ENCODE measurements at places on chromosomes 2 and 18.
A peak's percentile ranks its signal among the peaks of the same experiment; 100 is the strongest.

- DNase-seq: peak; percentile 66
These were observed 1.5 kb downstream of the EFR3B start for GRCh38 chr2:25043241-25043867.

DNA sequence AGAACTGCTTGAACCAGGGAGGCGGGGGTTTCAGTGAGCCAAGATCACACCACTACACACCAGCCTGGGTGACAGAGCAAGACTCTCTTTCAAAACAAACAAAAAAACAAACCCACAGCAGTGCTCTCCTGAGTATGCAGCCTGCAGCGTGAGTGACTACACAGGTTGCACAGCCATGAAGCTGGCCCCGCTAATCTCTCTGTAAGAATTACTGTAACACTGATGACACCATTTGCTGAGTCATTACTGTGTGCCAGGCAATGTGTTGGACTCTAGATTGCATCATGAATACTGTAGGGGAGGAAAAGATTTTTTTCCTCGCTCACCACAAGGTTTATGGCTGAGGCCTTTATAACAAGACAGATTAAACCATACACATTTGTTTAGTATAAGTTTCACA, 118.6 kb upstream of the ATP8B1 start:
- DNase-seq: peak; percentile 86

GRCh38 chr2:108640731-108641130, 78.6 kb upstream of the RANBP2 start:
- DNase-seq: peak; percentile 65

DNA sequence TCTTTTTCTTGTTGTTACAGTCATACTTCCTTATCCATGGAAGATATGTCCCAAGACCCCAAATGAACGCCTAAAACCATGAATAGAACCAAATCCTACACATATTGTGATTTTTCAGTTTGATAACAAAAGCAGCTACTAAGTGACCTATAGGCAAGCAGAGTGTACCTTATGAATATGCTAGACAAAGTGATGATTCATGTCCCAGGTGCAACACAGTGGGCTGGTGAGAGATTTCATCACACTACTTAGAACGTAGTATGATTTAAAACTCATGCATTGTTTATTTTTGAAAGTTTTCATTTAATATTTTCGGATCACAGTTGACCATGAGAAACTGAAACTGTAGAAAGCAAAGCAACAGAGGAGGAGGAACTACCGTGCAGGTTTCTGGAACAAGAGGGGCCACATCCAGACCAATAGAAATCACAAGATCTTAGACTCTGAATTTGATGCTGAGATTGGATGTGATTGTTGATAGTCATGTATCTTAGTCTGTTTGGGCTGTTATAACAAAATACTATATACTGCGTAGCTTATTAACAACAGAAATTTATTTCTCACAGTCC, 470.8 kb upstream of the VRK2 start:
- DNase-seq: no peak

- no peak for DNase-seq
These were observed 196.4 kb downstream of the HRH4 start for GRCh38 chr18:24656551-24657443.

Measured in MV-4-11 (cell line).